ENCODE measurements at places on chromosomes 1 and 21.

DNA sequence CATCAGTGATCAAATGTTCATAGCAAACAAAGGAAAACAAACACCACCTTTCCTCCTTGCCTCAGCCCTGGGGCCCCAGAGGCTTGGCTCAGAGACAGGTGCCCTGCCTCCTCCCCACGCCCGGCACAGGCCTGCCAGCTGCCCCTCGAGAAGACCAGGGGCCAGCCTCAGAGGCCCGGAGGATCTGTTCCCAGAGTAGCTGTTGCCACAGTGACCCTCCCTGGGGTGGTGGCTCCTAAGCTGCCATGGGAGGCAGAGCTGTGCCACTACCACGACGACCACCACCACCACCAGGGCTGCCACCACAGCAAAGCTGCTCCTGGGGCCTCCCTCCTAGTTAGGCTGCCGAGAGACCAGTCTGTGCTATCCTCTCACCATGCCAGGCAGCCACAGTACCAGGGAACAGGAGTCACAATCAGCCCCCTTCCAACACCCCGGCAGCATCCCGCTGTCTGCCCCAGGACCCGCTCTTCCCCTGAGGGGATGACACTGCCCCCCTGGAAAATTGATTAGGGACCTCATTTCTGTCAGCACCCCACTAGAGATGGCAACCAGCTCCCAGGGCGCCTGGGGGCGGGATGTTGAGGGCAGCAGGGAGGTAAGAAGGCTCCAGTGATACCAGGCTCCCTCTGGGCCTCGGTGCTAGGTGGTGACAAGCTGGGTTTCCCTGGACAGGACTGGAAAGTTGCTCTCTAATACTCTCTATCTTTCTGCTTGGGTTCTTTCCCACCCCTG lies 30.5 kb downstream of the KCNC4 start:
- DNase-seq, result peak; percentile 64

- DNase-seq, result no peak
These were observed 396.4 kb upstream of the VAMP3 start for GRCh38 chr1:7374563-7375160.

DNA sequence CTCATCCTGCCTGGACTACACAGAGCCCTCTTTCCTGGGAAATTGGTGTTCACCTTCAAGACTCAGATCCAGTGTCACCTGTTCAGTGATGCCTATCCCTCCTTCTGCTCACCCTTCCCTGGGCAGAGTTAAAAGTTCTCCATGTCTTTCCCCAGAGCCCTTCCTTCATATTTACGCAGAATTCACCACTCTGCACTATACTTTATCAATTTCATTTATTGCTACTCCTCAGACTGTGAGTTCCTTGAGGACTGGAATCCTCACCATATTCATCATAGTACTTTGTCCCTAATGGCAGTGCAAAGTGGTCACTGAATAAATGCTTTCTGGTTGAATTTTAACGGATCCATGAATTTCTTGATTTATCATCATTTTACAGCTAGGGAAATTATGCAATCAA lies 300.0 kb downstream of the CHRM3 start:
- DNase-seq, result no peak

DNA sequence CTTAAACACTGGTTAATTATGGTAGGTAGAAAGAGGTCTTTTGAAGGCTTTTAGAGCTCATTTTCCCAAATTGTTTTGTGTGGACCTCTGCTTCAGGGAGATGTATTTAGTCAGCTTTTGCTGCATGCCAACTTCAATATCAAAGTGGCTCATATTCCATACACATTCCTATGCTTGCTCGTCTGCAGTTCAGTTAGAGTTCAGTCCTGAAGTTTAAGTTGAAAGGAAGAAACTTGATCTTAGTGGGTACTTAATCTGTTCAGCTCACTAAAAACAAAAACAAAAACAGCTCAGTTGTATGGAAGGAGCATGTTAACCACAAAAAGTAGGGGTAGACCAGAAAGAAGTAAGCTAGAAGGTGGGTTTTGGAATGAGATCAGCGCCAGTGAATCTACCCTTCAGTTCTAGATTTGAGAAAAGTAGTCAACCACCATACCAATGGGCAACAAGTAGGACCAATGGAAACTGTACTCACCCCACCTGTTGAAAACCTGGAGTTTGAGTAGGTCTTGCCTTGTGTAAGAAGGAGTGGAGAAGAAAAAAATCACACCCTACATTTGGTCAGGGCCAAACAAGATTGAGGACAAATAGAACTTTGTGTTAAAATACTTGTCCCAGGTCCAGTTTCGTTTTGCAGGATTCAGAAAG lies 58.0 kb downstream of the LEPR start:
- DNase-seq, result no peak

DNA sequence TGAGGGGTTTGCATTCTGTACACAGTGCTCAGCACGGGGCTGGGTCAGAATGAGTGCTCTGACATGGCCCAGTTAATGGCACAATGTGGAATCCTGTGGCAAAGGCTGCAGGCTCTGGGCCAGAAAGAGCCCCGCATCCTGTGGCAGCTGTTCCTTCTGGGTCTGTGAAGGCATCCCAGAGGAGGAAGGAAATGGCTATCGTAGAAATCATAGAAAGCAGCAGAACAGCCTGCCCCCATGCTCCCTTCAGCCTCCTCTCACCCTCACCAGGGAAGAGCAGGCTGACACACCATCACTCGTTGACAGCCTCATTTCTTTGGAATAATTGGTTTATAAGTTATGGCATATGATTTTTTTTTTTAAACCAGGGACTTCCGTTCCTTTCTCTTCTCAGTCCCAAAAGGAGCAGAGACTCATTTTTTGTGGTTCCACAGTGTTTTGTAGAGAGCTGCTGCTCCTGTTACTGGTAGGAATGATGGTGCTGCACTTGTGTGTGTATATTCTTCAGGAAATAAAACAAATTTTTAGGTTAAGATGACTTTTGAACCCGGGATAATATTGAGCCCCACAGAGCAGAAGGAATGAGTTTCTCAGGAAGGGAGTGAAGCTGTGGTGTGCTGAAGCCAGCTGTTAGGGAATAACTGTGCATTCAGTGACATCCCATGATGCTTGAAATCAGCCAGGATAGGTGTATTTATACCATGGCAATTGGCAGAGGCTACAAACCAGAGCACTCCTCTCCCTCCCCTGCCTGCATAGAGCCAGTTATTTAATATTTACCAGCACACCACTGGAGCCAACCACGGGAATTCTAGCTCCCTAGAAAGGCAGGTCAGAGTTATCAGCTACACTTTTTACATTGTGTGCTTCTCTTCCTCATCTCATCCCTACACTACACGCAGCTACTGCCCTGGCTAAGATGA lies 32.0 kb downstream of the PLXNA2 start:
- no peak for DNase-seq

DNA sequence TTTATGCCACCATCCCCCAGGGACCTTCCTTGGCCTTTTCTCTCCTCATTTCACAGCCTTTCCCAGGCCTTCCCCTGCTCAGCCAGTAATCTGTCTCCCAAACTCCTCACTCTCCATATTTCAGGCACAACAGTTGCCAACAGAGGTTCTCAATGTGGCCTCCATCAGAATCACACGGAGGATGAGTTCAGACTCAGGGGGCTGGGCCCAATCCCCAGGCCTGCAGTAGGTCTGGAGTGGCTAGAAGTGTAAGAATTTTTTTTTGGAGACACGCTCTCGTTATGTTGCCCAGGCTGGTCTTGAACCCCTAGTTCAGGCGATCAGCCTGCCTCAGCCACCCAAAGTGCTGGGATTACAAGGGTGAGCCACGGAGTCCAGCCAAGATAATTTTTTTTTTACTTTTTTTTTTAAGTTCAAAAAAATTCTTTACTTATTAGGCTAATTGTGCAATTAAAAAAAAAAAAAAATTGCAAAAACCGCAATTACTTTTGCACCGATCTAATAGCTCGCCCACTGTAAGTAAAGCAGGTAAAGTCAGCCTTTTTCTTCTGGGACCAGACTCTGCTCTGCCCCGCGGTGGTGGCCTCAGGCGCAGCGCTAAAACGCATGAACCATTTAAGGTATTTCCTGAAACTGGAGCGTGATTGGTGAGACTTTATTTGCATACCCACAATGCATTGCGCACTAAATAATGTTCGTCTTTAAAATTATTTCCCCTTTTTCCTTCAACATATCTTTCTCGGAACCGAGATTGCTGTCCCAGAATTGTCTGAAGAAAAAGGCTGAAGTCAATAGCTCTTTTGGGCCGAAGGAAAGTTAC lies 18.7 kb downstream of the KIAA2013 start:
- DNase-seq, result peak; percentile 97

- no peak for DNase-seq
These were observed 64.1 kb downstream of the KIFAP3 start for GRCh38 chr1:170010443-170010842.

DNA sequence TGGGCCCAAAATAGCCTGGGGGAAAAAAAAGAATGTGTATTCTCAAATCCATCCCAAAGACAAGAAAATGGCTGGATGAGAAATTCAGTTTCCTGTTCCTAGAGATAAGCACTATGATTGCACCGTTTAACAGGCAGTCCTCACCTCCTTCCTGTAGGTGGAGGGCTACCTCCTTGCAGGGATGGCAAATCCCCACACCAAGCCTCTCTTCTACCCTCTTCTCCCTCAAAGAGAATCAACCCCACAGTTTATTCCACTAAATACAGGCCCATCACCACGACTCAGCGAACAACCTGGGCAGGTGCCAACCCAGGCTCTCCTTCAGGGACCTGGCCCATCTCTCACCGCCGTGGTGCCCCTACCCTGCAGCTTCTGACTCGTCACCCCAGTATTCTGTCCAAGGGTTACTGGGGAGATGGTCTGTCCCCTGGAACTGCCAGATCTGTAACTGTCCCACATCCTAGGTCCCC lies 3.4 kb upstream of the CHD5 start:
- no peak for DNase-seq

- DNase-seq, result no peak
These were observed 120.2 kb upstream of the KCNE2 start for GRCh38 chr21:34243562-34243961.

- no peak for DNase-seq
These were observed 38.2 kb upstream of the NID1 start for GRCh38 chr1:236103059-236103458.

GRCh38 chr1:19476450-19477190 lies 8.7 kb downstream of the CAPZB start:
- no peak for DNase-seq

GRCh38 chr1:205257735-205258134 lies 30.0 kb downstream of the TMCC2 start:
- no peak for DNase-seq

GRCh38 chr1:86375688-86376087 lies 20.4 kb downstream of the ODF2L start:
- DNase-seq, result no peak
